Right renal cortex interstitium (tissue), 3 donors: ENCODE measurements at places on chromosomes 4 and X. TPM values are rescaled to one million over a fixed set of nuclear protein-coding genes. Genes with fewer than 3 reads are reported as not detected.

ERCC6L gene
- 4.8 TPM for polyA plus RNA-seq

CXCL1 gene
- polyA plus RNA-seq = 0.71 TPM

GRCh38 chr4:153611679-153612078 lies 72.4 kb upstream of the TLR2 start:
- no peak for DNase-seq

TMPRSS11A gene
- not detected for polyA plus RNA-seq

GRCh38 chrX:123256378-123256777 lies 72.3 kb downstream of the GRIA3 start:
- DNase-seq = no peak

- DNase-seq = no peak
Measured at GRCh38 chrX:155242300-155242699, 22.0 kb downstream of the RAB39B start.

DNA sequence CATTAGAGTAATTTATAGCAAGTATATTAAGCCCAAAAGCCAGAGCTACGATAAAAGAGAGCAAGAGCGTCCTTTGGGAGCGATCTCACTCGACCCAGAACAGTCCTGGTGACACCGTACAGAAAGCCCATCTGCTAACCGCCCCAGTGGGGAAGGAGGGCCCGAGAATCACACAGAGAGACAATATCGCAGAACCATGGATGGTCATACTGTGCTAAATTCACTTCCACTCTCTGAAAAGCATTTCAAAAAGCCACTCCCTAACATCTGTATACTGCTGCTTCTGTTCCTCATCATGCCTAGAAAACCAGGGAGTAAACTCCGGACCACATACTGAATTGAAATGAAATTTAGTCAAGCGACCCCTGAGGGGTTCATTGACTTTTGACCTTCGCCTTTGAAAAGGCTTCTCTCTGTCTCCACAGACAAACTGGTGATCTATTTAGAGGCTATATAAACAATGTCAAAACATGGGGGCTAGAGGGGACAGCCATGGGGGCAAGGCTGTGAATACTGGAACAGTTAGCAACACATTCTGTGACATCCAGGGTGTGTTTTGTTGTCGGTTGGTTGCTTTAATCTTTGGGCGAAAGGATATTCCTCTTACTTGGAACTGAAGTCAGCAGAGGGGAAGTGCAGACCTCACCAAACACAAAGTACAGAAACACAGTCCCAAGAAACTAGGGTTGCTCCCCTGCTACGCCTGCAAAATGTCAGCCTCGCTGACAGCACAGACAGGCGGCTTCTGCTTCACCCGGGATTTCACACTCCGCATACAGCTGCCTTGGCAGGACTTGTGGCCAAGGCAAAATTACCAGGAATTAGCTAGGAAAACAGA lies 129.0 kb upstream of the RASGEF1B start:
- peak; percentile 58 for DNase-seq
